Epithelial cell of proximal tubule (primary cell): ENCODE measurements at places on chromosomes 4 and X.

GRCh38 chrX:136047969-136048368 lies 62.7 kb downstream of the SLC9A6 start:
- no peak for DNase-seq

GRCh38 chr4:7716010-7716721 lies 223.5 kb downstream of the AFAP1 start:
- no peak for DNase-seq

DNA sequence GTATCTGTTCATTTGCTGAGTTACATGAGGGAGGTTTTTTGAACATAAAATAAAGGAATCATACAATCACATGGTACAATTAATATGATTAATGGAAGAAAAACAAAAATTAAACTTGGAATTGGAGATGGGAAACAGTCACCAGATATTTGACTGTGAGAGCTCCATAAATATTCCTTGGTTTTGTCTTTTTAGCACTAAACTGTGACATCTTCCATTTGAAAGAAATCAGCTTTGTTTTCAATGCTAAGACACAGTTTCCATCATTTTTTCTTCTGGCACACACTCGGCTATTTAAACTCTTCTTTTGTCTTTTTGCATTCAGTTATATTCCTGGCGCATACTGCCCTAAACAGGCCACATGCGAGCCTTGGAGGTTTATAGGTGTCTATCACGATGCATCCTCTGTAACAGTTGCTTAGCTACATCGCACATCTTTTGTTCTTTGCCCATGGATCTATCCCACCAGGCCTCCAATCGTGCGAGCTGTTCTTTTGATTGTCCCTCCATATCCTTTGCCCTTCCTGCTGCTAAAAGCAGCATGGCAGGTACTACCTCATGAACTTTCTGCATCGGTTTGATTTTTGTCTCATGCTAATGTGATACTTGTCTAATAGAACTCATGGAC lies 158.3 kb downstream of the LDB2 start:
- DNase-seq, result no peak

GRCh38 chr4:86935566-86935852 lies 698 bp downstream of the AFF1 start:
- no peak for DNase-seq

DNA sequence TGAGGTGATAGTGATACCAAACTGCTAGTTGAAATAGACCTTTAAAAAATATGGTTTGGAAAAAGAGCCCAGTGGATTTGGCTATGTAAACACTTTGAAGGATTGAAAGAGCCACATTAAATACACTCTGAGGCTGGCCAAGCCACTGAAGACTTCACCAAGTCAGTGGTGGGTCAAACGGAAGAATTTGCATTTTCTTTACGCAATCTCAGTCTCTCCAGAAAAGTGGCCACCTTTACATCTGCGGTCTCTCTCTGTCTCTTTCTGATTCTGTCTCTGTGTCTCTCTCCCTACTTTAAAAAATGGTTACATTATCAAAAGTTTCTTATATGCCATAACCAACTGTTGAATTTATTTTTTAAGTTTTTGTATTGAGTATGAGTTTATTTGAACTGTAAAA lies 651.2 kb upstream of the PITX2 start:
- no peak for DNase-seq

GRCh38 chr4:122150931-122151330 lies 1.2 kb upstream of the BLTP1 start:
- DNase-seq, result no peak

DNA sequence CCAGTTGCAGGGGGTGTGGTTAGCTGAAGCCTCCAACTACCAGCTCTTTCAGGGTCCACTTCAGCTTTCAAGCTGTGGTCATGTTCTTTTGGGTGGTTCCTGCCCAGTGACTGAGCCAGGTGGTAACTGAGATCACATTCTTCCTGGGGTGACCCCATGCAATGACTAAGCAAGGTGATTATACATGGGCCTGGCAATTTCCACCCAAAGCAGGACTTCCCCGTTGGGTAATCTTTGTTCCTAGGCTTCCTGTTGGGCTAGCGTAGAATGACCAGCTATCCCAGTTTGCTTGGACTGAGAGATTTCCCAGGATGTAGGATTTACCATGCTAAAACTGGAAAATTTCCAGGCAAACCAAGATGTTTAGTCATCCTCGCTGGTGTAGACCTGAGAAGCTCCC lies 18.4 kb upstream of the MAGEB17 start:
- DNase-seq, result peak; percentile 23

DNA sequence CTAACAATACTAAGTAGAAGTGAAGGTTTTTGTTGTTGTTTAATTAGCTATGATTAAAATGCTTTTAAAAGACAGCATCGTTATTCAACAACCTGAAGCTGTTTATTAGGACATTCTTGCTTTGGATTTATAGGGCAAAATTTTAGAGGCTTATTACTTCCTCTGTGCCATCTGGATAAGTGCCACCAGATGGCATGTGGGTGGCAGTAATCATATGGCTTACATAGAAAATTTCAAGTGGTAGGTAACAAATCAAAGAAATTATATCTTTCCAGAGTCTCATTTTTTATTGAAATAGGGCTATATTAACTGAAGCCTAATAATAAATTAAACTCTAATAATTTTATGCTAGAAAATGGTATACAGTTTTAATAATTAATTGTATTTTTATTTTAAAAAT lies 83.3 kb upstream of the HTR2C start:
- no peak for DNase-seq

DNA sequence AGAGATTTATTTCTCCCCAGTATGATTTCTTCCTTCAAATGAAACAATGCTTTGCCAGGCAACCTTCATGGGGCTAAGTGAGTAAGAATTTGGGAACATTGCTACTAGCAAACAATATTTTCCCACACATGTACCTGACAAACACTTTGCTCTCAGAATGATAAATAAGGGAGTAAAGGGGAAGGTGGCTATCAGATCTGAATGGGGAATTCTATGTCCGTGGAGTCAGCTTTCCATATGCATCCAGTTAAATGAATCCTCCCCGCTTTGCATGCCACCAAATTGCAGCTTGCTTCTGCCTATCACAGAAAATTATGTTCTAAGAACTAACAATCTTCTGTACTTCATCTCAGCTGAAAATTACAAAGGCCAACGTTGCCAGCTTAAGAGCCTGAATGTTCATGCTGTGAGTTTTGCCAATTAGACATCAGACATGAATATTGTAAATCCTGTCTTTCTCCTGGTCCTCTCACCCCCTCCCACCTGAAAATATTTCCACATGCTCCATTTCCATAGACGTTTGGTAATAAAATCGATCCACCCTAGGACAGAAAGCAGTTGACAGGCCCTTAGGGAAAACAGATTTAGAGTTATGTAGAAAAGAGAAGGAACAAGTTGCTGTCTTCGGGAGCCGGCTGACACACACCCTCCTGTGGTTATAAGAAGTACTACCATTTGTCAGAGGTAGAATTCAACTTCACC lies 6.3 kb downstream of the MEPE start:
- no peak for DNase-seq
